Thoracic aorta (tissue), 2 donors: ENCODE measurements at places on chromosomes 13 and 19. TPM values are rescaled to one million over a fixed set of nuclear protein-coding genes. Genes with fewer than 3 reads are reported as not detected.

DNA sequence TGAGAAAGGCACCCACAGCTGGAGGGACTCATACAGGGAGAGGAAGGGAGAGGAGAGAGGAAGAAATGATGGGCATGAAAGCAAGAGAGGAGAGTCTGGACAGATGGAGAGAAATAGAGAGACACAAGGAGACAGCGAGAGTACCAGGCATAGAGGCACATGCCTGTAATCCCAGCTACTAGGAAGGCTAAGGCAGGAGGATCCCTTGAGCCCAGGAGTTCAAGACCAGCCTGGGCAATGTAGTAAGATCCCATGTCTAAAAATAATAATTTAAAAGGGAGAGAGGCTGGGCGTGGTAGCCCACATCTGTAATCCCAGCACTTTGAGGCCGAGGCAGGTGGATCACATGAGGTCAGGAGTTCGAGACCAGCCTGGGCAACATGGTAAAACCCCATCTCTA is 9.3 kb downstream of the UNC13A start:
- DNase-seq, result no peak

- DNase-seq, result no peak
Observed at GRCh38 chr13:46664195-46664594, 111.2 kb downstream of the LRCH1 start.

- no peak for DNase-seq
Observed at GRCh38 chr13:20305587-20305986, 73.5 kb upstream of the GJB6 start.

DNA sequence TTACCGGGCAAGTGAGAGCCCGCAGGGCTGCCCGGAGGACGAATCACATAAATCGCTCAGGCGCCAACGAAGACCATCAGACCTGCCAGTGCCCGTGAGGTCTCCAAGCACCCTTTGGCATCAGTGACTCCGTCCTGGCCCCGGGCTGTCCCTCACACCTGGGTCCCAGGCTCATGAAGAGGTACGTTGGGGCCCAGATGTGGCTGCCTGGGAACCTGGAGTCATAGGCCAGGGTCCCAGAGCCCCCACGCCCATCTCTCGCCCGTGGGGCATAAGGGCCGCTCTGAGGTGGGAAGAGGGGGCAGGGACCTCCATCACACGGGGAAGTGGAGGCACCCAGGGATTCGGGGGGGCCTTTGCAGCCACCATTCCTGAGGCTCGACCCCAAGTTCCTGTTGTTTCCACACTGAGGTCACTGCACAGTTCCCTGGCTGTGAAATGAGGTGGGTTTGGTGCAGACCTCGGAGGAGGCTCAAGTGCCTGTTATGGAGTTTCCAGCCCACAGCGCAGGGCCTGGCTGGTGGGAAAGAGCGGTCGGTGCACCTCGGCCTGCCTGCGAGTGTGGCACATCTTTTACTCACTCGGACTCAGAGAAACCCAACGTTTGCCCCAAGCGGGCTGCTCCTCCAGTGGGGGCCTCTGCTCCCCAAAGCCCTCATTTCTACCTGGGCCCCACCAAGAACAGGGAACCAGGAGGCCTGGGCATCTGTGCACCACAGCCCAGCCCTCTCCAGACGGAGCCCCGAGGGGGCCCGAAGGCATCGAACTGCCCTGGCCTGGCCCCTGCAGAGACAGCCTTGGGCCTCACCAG is 35.9 kb upstream of the C13orf46 start:
- DNase-seq, result no peak

- DNase-seq, result no peak
Observed at GRCh38 chr19:55483706-55484592, 1.0 kb upstream of the NAT14 start.

- DNase-seq, result no peak
Observed at GRCh38 chr19:16867211-16867610, 21.6 kb upstream of the F2RL3 start.

DNA sequence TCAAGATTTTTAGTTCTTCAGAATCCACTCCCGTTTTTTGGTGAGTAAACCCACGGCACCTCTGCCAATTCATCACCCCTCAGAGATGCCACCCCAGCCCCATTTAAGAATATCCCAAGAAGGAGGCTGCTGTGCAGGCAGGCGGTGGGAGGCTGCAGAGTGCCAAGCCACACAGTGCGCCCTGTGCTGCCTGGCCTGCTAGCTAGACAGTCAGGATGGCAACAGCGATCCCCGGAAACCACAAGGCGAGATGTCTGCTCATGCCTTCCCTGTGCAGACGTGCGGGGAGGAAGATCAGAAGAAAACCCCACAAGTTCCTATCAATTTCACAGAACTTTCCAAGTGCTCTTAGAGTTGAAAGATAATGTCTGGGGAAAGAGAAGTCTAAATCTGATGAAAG is 64.8 kb upstream of the GPR183 start:
- no peak for DNase-seq

DNA sequence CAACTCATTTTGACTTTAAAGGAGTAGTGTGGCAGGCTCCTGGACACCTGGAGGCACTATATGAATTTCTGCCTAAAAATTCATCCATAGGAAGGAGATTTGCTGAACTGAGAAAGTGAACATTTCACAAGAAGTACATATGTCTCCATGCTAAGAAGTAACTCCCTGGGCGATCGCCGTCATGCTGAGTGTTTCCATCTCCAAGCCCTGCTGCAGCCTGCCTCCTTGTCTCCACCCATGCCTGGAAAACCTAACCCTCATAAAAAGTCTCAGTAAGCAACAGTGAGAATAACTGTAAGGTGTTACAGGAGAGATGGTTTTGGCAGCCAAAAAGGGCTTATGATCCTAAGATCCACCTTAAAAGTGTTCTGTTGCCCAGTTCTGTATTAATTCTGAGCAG is 251.3 kb downstream of the SHISA2 start:
- no peak for DNase-seq

DNA sequence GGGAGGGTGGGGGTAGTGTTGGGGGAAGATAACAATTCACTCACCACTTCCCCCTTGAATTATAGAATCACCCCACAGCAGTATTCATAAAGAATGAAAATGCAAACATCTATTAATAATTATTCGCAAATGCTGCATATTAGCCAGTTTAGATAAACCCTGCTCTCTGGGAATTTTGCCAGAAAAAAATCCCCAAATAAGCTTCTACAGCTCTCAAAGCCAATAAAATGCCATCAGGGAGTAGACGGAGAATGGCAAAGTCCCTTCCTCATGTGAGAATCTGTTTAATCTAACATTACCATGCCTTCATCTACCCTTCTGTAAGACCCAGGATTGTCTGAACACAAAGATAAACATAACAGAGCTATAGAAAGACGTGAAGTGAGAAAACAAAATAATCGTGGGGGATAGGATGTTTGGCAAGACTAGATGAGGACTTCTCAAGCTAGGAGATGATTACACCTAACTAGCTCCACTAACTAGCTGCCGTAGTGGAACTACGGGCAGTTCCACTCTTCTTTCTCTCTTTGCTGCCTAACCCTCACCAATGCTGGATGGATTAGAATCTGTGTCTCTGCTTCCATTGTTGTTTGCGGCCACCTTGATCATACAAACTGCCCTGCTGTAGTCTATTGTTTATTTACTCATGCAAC is 32.4 kb upstream of the CACNA1A start:
- DNase-seq, result no peak

Gene ZMYM5
- total RNA-seq, result 15.2 TPM
